ENCODE measurements at places on chromosomes 5 and 9.
A peak's percentile ranks its signal among the peaks of the same experiment; 100 is the strongest.

- no peak for DNase-seq
Observed at GRCh38 chr5:149400304-149400703, 21.2 kb upstream of the IL17B start.

GRCh38 chr9:38311382-38312270 lies 80.9 kb upstream of the ALDH1B1 start:
- DNase-seq, result peak; percentile 1

DNA sequence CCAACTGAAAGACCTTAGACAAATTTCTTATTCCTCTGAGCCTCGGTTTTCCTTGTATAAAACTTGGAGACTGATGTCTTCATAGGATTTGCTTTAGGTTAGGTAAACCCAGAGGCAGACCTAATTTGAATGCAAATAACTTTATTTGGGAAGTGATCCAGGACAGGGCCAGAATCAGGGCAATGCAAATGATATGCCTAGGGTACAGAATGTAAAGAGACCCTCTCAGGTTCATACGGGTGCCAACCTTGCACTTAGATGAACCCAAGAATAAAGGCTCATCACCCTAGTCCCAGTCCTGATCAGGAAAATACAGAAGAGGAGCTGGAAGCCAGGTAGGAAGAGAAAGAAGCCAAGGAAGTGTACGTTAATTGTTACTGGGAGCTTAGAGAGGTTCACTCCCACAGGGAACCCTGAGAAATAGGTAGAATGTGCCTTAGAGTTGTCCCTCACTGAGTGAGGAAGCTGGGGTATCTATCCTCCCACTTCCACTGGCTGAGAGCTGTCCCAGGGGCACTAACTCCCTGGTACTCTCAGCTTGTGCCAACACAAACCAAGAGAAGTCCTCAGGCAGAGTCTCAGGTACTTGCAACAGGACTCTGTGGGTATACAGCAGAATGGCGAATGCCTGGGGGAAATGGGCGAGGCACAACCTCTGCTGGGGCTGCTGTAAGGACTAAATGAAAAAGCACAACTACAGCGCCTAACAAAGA lies 3.1 kb upstream of the HK3 start:
- DNase-seq, result no peak

DNA sequence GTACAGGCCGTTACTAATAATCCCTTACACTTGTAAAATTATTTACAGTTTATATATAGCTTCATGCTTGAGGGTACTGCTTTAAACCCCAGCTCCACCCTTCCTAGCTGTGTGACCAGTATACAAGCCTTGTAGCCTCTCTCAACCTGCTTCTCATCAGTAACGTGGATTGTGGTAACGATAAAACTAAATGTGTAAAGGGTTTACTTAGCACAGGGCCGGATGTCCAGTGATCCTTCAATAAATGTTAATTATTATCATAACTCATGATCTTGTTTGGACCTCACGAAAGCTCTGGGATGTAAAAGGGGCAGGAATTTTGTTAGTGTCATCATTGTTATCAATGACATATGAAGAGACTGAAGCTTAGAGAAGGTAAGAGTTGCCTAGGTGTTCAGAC lies 7.5 kb upstream of the ARSI start:
- DNase-seq, result no peak

GRCh38 chr9:98804083-98804482 lies 3.4 kb upstream of the GALNT12 start:
- no peak for DNase-seq

DNA sequence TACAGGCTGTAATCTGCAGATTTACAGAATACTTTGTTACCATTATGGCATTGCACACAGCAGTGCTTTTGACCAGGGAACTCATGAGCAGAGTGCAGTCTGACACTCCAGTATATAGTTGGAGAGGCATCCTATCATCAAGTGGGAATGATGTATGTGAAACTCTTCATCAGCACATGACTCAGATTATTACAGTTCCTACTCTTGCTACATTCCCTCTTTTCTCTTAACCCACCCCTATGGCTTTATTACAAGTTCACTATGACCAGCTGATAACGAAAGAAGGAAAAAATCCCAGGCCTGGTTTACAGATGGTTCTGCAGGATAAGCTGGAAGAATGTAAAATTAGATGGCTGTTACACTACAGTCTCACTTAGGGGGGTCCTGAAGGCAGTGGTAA lies 385.9 kb downstream of the RASEF start:
- no peak for DNase-seq

- DNase-seq, result no peak
Observed at GRCh38 chr5:81908044-81908443, 63.8 kb upstream of the ATG10 start.

DNA sequence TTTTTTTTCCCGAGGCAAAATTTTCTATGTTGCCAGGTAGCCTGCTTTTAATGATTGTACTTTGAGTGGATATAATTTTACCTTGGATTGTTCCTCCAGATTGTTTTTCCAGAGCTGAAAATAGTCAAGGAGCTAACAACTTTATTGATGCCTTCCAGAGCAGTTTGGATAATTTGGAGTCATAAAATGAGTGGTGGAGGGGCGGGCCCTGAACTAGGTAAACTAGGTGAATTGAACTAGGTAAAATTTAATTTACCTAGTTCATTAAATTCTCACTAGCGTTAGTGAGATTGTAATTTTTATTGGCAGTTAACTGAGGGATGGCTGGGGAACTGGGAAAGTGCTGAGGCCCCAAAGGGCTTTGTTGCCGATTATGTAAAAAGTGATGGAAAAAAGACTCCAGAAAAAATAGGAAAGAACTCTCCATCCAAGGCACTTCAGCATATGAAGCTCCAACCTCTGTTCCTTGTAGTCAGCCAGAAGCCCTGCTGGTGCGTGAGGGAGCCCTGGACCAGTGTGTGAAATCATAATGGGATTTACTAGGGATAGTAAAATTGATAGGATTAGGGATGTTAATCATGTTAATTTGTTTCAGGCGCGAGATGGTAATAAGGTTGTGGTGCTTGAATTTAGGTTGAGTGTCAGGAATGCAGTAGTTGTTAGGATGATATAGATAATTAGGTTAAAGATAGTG lies 1.7 kb downstream of the DNAJC25 start:
- DNase-seq, result no peak

GRCh38 chr9:136927343-136928271 lies 16.9 kb downstream of the FBXW5 start:
- no peak for DNase-seq

DNA sequence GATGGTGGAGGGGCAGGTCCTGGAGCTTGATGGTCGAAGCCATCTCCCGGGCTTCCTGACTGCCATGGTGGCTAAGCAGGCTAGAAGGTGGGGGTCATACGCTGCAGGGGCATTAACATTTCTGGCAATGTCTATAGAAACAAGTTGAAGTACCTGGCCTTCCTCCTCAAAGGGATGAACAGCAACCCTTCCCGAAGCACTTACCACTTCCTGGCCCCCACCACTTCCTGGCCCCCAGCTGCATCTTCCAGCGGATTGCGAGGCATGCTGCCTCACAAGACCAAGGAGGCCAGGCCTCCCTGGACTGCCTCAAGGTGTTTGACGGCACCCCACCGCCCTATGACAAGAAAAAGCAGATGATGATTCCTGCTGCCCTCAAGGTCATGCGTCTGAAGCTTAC lies 97.0 kb upstream of the MOCS2 start:
- no peak for DNase-seq

DNA sequence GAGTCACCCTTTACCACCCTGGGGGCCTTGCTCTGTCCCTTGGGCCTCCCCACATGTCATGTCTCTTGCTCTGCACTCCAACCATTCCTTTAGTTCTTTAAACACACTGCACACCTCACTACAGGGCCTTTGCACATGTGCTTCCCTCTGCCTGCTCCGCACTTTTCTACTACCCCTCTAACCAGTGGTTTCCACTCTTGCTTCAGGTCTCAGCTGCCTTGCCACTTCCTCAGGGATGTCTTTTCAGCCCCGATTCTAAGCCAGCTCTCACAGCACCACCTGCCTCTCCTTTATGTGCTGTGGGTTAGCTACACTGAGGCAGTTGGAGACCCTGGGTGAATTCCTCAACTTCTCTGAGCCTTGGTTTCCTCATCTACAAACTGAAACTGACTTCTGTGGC lies 34.6 kb upstream of the GABBR2 start:
- peak; percentile 44 for DNase-seq

DNA sequence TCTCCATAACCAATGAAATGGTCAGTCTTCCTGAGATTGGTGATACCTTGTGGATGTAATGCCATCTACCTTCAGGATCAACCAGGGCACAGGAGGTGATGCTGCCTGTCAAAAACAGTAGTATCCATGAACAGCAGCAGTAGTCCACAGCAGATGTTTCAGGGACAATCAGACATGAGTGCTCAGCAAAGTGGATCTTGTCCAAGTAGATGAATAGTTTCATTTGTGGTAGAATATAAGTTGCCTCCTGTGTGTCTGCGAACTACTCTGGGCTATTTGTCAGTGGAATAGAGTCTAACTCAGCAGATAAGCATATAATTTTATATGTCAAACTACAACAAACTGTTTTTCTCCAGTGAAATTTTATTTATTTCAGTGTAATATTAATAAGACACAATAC lies 1860.1 kb upstream of the ACO1 start:
- DNase-seq, result no peak

GRCh38 chr5:78102500-78102899 lies 192.0 kb downstream of the AP3B1 start:
- DNase-seq, result no peak

DNA sequence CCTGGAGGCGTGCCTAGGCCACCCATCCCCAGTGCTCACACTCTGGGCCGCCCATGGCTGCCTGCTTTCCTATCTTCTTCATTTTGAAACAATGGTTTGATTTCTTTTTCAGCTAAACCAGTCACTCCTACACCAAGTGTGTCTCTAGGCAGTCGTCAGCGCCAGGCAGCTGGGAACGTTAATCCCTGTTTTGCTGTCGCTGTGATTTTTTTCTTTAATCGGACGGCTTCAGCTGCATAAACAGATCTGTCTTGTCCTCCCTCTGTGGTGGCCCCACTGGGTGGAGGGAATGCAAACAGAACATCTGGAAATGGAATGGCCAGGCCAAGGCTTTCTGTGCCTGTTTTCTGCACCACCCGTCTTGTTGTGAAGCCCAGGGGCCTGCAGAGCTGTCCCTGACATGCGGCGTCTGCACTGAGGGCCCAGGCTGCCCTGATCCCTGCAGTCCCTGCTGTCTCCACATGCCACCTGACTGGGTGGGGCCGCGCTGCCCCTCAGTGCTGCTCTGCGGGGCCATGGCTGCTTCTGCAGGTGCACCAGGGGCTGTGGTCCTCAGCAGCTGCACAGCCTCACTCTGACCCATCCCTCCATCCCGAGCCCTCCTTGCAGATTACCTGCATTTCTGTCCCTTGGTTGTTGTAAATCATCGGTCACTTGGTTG lies 51.5 kb downstream of the WNK2 start:
- no peak for DNase-seq

GRCh38 chr5:150429410-150429873 lies 16.7 kb upstream of the CD74 start:
- DNase-seq, result no peak

GRCh38 chr9:131270171-131271015 lies 5.9 kb downstream of the FAM78A start:
- peak; percentile 98 for DNase-seq

GRCh38 chr5:150505041-150505511 lies 2.9 kb upstream of the NDST1 start:
- DNase-seq, result no peak

- peak; percentile 81 for DNase-seq
Observed at GRCh38 chr9:127869310-127870152, 7.9 kb downstream of the AK1 start.

DNA sequence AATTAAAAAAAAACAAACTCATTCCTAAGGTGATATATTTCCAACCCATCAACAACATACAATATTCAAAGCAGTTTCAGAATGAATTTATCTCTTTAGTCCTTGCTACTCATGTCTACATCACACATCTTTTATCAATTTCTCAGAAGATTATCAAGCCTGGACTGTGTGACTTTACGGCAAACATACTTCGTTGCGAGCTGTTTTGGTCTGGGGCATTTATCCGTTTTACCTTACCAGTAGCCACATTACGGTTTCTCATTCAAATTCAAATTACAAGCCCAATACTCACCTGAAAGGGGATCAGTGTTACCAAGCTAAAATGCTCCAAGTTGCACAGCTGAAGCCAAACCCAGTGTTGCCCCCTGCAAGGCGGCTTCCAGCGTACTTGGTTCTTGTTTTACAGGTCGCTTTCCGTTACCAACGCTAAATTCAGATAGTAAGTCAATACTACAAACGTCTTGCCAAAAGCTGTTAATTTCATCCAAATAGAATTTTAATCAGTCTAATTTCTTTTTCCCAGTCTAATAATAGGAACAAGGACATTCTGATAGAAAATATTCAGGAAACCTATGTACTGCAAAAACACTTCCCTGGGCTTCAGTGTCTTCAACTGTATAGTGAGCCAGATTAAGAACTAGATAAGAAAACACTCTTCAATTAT lies 1.8 kb downstream of the HNRNPH1 start:
- DNase-seq, result peak; percentile 36
